GF-D8 (cell line): ENCODE measurements at places on chromosomes 11 and 22.

- DNase-seq = no peak
Observed at GRCh38 chr22:37318364-37319109, 36.2 kb downstream of the CYTH4 start.

- no peak for DNase-seq
Observed at GRCh38 chr11:34314936-34315335, 42.9 kb downstream of the ABTB2 start.

GRCh38 chr22:31277741-31278140 lies 14.5 kb downstream of the PIK3IP1 start:
- no peak for DNase-seq

DNA sequence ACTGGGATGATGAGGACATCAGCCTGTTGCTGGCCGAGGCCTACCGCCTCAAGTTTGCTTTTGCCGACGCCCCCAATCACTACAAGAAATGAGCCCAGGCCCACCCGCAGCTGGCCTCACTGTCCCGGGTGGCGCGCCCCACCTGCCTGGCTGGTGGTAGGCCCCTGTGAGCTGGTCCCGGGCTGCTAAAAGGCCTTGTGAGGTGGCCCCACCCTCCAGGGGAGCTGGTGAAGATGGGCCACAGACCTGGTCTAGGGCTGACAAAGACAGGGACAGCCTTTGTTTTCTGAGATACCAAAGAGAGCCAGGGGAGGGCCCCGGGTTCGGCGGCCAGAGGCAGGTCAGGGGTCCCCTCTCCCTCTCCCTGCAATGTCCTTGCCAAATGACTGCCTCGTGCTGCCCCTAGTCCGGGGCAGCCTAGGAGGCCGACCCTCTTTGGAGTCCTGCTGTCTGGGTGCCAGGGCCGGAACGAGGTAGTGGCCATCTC lies 411.1 kb downstream of the TBC1D22A start:
- no peak for DNase-seq

GRCh38 chr11:126160345-126161022 lies 51.0 kb downstream of the RPUSD4 start:
- no peak for DNase-seq

- no peak for DNase-seq
Observed at GRCh38 chr22:28442711-28443525, 236.7 kb downstream of the TTC28 start.

DNA sequence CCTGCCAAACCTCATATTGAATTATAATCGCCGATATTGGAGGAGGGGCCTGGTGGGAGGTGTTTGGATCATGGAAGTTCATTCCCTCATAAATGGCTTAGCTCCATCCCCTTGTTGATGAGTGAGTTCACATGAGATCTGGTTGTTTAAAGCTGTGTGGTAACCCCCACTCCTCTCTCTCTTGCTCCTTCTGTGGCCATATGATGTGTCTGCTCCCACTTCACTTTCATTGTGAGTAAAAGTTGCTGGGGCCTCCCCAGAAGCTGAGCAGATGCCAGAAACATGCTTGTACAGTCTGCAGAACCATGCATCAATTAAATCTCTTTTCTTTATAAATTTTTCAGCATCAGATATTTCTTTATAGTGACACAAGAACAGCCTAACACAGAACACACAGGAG lies 929.0 kb upstream of the FAT3 start:
- no peak for DNase-seq

DNA sequence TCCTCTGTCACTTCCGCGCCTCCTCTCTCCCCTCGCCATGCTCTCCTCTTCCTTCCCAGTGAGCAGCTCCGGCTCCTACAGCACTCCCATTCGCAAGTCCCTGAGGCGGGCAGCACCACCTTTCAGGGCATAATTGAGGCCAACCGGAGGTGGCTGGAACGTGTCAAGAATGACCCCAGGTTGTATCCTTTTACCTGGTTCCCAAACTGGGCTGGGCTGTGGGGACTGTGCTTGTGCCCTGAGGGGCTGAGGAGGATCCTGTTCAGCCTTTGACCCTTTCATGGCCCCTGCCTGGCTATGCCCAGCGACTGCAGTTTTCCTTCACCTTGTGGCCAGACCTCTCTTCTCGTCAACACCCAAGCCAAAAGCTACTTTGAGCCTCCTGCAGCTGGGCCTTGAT lies 84.1 kb downstream of the CEP164 start:
- no peak for DNase-seq

DNA sequence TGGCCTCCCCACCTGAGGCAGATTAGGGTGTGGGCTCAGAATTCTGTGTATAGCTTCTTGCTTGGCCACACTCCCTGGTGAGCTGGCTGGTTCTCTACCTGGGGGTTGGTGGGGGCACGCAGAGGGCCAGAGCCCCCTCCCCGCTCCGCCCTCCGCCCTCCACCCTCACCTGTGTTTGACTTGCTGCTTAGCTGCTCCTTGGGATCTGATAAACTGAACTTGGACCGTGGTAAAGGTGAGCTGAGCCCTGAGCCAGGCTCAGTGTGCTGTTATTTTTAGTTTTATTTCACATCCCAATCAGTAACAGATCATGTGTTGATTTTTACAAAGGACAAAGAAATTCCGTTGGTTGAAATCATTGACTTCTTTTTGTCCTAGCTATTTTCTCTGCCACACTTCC lies 2.0 kb downstream of the OVOL1 start:
- no peak for DNase-seq

DNA sequence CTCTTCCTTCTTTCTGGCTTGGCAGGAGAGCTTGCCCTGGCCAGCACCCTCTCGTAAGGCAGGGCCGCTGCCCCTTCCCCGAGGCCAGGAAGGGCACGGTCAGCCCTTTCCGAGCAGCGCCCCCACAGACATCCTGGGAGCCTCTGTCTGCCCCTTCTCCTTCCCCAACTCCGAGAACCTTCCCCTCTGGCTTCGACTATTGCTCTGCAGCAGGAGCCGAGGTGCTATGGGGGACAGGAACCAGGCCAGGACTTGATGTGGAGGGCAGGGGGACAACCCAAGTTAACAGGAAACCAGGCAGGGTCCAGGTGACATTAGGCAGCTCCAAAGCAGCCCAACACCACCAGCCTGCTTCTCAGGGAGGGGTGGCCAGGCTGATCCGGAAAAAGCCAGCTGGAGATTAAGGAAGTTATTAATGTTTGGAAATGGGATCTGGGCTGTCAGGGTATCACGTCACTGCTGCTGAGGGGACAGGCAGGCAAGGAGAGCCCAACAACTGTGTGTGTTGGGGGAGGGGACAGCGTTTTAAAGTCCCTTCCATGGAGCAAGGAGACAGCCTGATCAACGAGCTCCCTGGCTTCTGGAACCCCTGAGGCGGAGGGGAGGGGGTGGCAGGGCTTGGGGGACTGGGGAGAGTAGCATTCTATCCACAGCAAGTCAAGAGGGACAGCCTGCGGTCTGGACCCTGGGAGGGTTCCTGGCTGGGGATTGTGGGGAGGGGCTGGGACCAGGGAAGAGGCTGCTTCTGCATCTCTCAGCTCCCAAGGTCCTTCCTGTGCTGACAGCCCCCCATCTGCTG lies 27.3 kb downstream of the SYT7 start:
- DNase-seq = no peak

- DNase-seq = no peak
Observed at GRCh38 chr11:66950112-66950535, 8.1 kb downstream of the PC start.

GRCh38 chr11:39630365-39630764 lies 1829.1 kb downstream of the LRRC4C start:
- DNase-seq = no peak

- no peak for DNase-seq
Observed at GRCh38 chr22:17742527-17742902, 31.8 kb downstream of the BID start.

DNA sequence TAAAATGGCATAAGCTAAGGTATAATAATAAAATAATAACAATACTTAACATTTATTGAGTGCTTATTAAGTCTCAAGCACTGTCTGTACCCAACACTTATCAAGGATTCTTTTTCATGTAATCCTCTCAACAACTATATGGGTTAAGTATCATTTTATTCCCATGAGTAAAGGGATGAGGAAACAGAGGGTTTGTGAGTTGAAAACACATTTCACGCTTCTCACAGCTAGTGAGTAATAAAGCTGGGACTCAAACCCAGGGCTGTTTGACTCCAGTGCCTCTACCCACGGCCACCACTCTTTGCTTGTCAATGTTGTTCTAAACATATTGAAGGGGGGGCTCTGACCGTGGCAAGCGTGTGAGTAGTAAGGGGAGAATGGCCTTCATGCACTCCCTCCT lies 8.7 kb downstream of the CD3E start:
- DNase-seq = no peak

DNA sequence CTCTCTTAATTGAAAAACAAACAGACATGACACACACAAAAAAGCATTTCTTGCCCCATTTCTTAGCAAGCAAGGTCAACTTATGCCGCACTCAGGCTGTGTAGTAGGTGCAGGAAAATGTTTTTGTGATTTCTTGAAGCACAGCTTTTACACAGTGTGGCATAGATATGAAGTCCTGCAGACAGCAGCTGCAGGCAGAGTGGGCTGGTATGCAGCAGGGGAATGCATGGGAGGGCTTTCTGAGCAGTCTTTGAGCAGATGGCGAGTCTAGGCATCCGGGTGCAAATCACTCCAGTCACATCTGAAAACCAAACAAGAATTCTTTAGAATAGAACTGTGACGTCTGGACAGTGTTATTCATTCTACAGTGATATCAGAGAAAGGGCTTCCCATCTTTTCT lies 87.5 kb downstream of the BLID start:
- no peak for DNase-seq

GRCh38 chr11:111841370-111842053 lies 29.9 kb downstream of the ALG9 start:
- peak; percentile 87 for DNase-seq
